ENCODE measurements at places on chromosomes 3 and 15.

DNA sequence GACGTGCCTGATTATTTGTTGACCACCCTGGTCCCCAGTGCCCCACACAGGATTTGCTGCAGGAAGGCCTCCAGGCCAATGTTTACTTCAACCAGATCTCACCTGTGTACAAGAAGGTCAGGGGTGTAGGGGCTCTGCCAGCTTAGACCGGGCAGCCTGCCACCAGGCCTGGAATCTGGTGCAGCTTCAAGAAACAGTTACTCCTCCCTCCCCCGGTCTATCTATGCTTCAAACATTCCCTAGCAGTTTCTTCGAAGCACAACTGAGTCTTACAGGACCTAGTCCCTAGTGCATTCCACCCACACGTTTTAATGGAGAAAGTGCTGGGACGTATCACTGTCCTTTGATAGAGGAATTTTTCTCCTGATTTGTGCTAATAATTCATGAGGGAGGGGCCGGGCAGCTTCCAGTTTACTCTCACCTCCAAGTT, 8.0 kb downstream of the SH3BP5 start:
- no peak for DNase-seq

GRCh38 chr15:72117486-72118016, 399 bp downstream of the MYO9A start:
- peak; percentile 51 for DNase-seq

DNA sequence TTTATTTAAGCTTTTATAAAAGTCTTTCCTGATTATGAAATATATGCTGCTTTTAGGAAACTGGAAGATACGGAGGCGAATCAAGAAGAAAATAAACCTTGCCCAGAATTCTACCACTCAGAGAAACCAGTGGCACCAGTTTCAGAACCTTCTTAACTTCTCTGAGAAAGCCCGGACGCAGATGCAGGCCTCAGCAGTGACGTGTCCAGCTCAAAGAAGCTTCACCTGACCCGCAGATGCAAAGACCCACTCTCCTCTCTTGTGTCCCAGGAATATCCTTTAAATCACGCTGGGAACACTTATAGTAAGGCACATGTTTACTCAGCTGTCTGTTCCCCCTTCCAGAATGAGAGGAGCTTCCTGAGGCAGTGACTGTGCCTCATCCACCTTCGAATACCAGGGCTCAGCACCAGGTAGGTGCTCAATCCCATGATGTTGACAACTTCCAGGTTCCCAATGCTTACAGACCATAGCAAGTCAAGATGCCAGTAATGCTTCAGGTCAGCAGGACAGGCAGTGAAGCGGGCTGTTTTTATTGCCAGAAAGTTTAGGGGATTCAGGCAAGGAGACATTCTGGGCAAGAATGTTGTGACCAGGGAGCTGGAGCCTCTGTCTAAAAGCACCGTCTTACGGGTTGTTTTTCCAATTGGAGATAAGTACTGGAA, 39.9 kb upstream of the LDHAL6B start:
- no peak for DNase-seq

DNA sequence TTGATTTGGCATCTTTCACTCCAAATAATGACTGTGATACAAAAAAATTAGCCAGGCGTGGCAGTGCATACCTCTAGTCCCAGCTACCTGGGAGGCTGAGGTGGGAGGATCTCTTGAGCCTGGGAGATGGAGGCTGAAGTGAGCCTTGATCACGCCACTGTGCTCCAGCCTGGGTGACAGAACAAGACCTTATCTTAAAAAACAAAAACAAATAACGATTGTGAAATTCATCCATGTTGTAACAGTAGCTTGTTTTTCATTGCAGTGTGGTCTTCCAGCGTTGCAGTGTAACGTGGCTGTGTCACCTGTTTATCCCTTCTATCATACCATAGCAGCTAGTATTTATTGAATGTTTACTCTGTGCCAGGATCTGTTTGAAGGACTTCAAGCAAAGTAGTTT, 120.9 kb downstream of the ITPR1 start:
- no peak for DNase-seq

DNA sequence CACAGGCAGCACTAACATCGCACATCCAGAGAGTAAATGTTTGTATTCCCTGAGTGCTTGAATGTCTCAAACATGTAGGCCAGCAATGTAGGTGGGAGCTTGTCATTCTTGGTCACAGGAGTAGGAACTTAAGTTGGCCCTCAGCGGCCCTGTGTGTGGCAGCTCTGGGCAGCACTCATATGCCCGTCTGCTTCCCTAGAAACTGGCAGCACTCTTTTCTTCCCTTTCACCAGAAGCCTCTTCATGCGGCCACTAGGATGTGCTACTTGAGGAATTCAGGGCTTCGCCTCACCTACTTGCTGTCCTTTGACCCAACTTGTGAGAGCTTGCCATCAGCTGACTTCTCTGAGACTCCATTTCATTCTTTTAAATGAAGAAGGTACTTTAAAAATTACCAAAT, 69.5 kb downstream of the TIPARP start:
- DNase-seq = no peak

GRCh38 chr15:91424001-91424400, 323.9 kb downstream of the SV2B start:
- no peak for DNase-seq

- DNase-seq = no peak
These were observed 66.3 kb downstream of the CCR1 start for GRCh38 chr3:46141813-46142212.

DNA sequence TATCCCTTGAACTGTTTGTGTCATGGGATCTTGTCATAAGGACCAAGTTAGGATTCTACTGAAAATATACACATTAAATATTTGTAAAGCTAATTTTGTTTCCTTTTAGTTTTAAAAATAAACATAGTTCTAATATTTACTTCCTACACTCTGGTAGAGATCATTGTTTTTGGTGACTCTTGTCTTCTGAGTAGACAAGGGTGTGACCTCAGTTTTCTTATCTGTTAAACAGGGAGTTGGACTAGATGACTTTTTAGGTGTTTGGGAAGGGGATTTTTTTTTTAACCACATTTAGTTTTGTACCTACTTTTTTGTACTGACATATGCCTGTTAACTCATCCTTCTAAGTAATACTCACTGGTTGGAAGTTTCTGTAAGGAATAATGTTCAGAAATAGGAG, 30.8 kb downstream of the PLS1 start:
- DNase-seq = no peak

DNA sequence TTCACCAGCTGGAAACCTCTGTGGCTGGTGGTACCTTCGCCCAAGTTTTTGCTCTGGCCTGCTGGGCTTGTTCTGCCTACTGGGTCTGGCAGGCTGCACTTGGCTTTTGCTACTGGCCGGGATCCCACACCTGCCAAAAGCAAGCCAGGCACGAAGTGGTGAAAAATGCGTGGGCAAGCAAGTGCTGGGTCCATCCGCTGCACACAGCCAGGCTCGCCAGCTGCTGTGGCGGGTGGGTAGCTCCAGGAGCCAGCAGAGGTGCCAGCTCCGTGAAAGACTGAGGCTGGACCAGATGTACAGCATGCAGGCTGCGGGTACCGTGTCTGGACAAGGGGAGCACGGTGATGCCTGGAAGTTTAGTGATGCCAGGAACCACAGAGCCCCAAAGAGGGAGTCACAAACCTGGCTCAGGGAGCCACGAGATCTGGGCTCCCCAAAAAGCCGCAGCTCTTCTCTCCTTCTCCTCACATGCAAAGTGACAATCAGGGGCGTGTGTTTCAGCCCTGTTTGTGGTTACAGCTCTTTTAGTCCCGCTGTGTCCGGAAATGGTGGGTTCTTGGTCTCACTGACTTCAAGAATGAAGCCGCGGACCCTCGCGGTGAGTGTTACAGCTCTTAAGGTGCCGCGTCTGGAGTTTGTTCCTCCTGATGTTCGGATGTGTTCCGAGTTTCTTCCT, 1455.6 kb upstream of the GBE1 start:
- no peak for DNase-seq

GRCh38 chr15:60128000-60128376, 123.9 kb downstream of the FOXB1 start:
- no peak for DNase-seq

- DNase-seq = no peak
These were observed 466.8 kb upstream of the EPHA3 start for GRCh38 chr3:88640581-88640980.

DNA sequence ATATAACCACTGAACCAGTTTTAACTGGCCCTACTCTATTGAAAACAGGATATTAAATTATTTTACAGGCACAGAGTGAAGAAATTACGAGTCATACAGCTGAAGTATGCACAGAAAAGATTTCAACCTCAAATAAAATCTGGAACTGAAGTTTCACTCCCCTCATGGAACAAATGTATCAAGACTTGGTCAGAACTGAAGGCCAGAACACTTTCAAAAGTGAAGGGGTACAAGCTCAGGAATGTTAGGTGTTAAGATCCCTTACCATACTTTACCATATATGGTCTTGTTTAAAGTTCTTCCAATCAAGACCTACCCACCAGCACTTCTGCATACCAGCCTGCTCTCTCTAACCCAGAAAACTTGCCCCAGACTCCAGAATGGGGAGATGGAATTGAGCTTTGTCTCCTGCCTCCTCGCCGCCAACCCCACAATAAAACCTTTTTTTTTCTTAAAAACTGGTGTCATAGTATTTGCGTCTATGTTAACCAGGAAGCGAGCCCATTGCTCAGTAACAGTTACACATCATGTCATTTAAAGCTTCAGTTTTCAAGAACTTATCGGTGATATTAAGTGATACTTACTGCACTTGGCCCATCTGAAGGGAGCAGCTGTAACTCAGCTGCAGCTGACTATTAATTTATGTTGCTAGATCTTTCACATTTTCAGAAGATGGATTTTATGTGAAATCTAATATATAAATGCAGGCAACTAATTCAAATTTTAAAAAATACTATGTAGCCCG, 59.9 kb downstream of the OXSM start:
- no peak for DNase-seq

GRCh38 chr3:32481791-32482631, 20.6 kb downstream of the CMTM6 start:
- no peak for DNase-seq

DNA sequence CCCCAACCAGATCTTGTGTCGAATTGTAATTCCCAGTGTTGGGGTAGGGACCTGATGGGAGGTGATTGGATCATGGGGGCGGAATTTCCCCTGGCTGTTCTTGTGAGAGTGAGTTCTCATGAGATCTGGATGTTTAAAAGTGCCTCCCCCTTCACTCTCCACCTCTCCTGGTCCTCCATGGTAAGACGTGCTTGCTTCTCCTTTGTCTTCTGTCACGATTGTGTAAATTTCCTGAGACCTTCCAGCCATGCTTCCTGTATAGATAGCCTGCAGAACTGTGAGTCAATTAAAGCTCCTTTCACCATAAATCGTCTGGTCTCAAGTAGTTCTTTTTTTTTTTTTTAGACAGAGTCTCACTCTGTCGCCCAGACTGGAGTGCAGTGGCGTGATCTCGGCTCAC, 42.3 kb downstream of the NR1D2 start:
- DNase-seq = no peak

DNA sequence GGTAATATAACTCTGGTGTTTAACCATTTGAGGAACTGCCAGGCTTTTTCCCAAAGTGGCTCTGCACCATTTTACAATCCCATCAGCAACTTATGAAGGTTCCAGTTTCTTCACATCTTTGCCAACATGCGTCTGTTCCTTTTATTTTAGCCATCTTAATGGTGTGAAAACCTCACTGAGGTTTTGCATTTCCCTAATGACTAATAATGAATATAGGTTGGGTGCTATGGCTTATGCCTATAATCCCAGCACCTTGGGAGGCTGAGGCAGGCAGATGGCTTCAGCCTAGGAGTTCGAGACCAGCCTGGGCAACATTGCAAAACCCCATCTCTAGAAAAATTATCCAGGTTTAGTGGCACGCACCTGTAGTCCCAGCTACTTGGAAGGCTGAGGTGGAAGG, 210.6 kb downstream of the TCF12 start:
- DNase-seq = no peak

- DNase-seq = no peak
These were observed 213.0 kb downstream of the PCCB start for GRCh38 chr3:136463170-136463569.

- no peak for DNase-seq
These were observed 54.2 kb downstream of the PPARG start for GRCh38 chr3:12343047-12343501.

DNA sequence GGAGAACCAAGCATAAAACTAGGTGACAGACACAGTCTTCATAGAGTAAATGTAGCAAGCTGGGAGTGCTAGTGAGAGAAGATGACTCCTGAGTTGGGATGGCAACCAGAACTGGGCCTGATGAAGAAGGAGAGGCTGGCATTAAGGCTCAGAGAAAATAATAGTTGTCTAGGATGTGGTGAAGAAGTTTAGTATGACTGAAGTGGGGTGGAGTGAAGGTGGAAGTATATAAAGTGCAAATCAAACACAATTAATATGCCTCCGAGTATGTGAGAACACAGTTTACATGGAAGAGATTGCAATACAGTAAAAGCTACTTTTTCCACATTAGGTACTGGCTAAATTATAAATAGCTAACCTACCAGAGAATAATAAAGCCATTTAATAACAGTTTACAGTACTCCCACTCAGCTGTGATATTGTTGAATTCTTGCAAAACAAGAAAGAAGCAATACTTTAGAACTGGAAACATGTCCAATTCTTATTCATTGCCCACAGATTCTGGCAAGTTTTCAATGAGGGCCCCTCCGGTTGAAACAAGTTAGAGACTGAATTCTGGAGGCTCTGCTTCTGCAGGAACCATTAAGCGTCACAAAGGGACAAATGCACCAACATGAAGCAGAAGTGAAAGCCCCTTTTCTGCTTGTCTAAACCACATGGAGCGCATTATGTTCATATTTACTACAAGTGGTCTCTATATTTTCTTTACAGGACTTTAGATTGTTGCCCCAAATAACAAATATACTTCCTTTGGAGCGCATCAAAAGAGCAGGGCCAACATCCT, 243.7 kb downstream of the SLC9A9 start:
- DNase-seq = no peak

DNA sequence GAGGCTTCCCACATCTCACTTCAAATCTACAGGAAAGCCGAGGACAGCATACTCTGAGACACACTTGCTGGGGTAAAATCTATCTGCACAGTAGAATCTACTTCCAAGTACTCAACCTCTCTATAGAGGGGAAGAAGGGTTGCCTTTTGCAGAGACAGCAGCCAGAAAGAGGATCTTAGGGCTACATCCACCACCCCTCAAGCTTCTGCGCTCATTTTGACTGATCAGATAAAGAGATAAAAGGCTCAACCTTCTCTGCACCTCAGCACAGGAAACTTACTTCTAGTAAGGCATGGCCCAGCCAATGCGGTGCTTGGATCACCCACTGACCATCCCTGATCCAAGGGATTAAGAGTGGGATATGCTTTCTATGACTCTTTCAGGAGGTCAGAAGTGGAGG, 6.9 kb upstream of the SLC9A9 start:
- no peak for DNase-seq

Measured in GM04503 (cell line).